ENCODE measurements at places on chromosomes 16 and 17. TPM values are rescaled to one million over a fixed set of nuclear protein-coding genes. Genes with fewer than 3 reads are reported as not detected.

Gene LGALS9
- total RNA-seq, result 2.6 TPM

Gene ACSM2B
- total RNA-seq, result not detected

Gene FBXO39
- not detected for total RNA-seq

Gene HASPIN
- 15.5 TPM for total RNA-seq

Gene SPEM2
- not detected for total RNA-seq

Gene TNFRSF12A
- total RNA-seq, result 530 TPM

Gene KCNH6
- not detected for total RNA-seq

All from A549 treated with GW870086 at 1 μM for 4 hours (cell line).